Osteocyte (in vitro differentiated cells): ENCODE measurements at places on chromosomes 7 and 10. TPM values are rescaled to one million over a fixed set of nuclear protein-coding genes. Genes with fewer than 3 reads are reported as not detected.

- peak; percentile 95 for DNase-seq
Observed at GRCh38 chr7:6435486-6436384, 12.0 kb downstream of the DAGLB start.

DNA sequence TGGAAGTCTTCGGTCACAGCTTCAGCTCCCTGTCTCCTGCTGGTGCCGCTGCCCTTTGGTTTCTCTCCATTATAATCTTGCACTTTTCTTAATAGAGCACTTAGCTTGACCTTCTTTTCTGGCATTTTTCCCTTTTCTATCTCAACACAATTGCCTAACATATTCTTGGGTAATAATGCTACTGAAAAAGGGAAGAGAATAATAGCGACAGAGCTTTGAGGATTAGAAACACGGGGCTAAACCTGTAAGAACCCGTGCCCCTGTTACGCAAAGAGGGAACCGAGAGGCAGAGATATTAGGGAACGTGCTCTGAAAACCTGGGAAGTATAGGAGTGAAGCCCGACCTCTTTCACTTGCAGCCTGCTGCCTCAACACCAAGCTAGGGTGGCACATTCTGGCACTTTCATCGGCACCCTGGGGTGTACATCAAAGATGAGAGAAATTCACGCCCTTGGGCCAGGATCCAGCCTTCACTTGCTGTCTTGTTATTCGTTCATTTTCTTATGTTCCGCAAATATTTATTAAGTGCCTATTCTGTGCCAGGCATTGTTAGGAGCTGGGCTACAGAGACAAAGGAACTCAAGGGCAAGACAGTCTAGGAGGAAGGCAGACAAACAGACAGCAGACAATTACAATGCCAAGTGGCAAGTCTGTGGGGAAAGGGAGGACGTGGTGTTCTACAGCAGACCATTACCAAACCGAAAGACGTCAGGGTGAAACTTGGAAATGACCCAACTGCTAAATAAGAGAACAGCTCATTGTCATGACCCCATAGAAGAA lies 33.0 kb upstream of the GALNTL5 start:
- peak; percentile 51 for DNase-seq

DNA sequence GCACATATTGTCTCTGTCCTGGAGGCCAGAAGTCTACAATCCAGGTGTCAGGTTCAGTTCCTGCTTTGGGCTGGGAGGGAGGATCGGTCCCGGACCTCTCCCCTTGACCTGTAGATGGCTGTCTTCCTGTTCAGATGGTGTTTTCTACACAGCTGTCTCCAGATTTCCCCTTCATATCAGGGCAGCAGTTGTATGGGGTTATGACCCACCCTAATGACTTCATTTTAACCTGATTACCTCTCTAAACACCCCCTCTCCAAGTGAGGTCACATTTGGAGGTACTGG lies 38.7 kb downstream of the ZNF467 start:
- no peak for DNase-seq

DNA sequence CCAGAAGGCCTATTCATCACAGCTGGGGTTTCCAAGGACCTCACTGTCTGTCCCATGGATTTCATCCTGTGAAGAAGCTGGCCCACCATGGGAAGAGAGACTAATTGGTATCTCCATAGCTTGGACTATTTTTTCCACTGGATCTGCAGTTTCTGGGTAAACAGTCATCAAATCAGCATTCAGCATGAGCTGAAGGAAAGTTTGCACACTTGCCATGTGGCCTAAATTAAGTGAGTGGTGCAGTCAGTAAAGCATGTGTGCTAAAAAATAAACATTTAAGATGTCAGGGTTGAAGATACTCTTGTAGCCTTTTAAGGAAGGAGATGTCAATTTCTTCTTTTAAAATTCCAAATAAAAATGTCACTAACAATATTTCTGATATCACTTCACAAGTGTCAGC lies 381.1 kb upstream of the ZMIZ1 start:
- no peak for DNase-seq

DNA sequence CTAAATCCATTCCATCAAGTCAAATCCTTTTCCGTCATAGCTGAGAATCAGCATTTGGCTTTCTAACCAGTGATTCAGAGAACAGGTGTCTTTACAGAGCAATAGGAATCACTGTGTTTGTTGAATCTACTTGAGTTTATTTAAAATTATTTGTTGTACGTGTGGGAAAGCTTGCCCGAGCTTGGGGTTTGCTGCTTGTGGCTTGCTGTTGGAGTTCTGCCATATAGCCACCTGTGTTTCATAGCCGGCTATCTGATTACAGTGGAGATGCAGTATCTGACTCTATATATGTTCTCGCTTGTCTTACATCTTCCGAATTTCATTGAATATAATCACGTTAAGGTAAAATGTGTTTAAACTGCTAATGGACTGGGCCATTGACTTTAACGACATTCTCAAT lies 274.3 kb upstream of the MKI67 start:
- DNase-seq = no peak

DNA sequence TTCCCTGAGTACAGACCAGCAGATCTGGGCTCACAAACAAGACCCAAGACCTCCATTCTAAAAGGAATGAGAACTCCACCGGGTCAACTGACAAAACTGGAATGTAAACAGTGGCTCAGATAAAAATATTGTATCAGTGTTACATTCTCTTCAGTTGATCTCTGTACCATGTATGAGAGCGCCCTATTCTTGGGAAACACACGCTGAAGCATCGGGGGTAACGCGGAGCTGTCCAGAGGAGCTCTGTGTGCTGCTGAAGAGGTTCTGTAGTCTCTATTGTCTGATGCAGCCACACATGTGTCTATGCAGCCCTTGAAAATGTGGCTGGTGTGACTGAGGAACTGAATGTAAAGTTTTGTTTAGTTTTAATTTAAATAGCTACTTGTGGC lies 39.7 kb downstream of the HIPK2 start:
- DNase-seq = no peak

DNA sequence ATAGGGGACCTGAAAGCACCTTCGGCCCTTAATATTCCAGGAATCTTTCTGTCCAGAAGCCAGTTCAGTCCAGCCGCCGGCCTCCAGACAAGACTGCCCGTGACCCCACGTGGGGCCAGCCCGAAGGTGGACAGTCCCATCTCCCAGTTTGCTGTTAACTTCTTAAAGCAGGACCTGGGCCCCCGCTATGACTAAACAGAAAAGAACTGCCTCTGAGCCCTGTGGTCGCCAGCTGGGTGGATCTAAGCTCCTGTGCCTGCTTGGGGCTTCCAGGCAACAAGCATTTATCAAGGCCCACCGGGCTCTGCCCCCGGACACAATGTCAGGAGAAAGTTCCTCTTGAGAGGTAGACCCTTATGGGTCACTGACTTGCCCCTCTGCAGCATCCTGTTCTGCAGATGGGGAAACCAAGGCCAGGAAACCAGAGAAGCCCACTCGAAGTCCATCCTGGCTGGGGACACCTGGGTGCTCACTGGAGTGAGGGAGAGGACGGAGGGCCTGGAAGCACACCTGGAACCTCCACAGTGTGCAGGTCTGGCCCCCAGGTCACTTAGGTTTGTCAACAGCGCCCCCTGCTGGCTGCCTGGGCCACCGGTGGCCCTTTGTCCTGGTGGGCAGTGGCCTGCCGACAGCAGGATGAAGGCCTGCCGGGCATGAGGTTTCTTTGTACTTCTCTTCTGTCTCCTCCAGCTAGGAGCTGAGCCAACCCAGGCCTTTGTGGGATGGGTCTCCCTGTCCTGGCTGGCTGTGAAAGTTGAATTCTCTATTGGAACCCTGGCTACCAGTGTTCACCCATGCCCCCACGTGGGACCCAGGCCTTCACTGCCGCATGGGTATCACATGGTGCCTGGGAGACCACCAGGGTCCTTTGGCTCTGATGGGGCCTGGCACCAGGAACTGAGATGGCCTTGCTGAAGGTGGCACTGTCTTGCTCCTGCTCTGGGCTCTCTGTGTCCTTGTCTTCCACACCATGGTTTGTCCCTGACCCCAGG lies 128.0 kb downstream of the ZMIZ1 start:
- peak; percentile 90 for DNase-seq

- no peak for DNase-seq
Observed at GRCh38 chr7:999149-999879, 16.3 kb downstream of the CYP2W1 start.

GRCh38 chr7:74294191-74294998 lies 5.2 kb downstream of the CLIP2 start:
- DNase-seq = no peak

DNA sequence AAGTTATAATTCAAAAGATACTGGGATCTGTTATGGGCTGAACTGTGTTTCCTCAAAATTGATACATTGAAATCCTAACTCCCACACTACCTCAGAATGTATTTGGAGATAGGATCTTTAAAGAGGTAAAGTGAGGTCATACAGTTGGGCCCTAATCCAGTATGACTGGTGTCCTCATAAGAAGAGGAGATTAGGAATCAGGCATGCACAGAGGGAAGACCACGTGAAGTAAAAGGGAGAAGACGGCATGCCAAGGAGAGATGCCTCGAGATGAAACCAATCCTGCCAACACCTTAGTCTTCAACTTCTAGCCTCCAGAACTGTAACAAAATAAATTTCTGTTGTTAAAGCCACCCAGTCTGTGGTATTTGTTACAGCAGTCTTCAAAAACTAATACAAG lies 5.9 kb upstream of the CFAP69 start:
- DNase-seq = no peak

DNA sequence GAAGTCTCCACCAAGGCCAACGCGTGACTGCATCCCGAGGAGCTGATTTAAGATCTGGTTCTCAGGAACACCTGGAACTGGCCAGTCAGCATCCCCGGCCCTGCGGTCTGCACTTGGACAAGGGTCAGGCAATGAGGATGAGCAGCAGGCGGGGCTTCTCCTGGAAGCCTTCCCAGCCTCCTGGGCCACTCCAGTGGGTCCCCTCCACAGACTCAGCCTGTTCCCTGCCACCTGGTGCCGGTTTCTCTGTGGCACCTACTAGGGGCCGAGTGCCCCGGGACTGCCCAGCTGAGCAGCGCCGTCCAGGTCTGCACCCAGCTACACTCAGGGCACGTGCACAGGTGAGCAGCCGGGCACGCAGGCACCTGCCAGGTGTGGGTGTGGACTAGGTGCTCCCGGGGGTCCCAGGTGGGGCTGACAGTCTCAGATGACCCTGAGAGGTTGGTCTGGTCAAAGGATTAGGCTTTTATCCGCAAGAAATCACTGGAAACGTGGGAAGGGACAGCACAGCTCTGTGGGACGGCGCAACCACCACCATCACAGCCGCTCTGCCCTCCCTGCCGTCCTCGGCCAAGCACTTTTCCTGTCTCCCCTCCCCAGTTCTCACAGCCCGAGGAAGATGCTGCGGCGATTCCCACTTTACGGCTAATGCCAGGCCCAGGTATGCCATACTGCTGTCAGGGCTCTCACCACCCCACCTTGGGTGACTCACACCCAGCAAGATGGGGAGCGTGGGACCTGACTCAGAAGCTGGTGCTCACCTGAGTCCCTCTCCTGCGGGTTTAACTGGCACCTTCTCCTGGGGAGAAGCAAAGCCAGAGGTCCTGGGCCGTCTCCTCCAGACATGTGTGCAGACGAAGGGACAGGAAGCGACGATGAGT lies 166.0 kb downstream of the RNF216 start:
- DNase-seq = no peak

DNA sequence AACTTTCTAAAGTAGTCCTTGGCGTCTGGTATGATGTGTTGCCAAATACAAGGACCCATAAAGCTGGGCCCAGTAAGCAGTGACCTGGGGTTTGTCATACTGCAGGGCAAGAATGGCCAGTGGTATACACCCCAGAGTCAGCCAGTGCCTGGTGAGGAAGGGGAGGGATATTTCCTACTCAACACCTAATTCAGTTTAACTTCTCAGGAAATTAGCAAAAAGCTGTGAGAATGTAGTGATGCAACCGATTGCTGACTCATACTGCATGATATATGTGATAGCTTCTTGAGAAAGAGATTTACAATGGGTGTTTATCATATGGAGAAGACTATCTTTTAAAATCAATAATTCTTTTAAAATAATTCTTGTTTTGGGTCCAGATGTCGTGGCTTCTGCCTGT lies 889.3 kb upstream of the CELF2 start:
- no peak for DNase-seq

DNA sequence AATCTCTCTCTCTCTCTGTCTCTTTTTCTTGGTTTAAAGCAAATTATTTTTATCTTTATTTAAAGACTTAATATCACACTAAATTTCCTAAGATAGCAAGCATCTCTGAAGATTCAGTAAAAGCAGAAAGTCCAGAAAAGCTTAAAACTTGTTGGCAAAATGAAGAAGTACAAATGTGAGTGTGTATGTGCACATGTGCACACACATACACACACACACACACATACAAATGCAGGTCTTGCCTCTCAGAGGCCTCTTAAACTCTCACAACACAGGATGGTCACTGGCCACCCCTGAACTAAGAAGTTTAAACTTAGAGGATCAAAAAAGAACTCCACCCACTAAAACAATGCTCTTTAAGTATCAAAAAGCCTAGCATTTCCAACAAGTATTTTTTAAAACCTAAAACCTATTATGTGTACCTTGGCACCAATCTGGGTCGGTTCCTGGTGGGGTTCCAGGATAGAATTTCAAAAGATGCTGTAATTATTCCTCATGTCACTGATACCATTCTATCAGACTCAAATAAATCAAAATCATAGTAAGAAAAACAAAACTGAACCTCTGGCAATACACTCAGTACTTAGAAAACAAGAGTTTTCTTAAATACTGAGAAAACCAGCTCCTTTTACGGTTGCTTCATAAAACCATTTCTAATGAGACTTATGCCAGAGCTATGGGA lies 55.0 kb downstream of the SORBS1 start:
- DNase-seq = no peak

EMX2 gene
- total RNA-seq = 3.0 TPM in 2 replicates

RBM17 gene
- 73.4 and 80.1 TPM in 2 replicates for total RNA-seq

PAXIP1 gene
- 12.5 and 14.2 TPM in 2 replicates for total RNA-seq

MICALL2 gene
- total RNA-seq = 55.9 and 63.1 TPM in 2 replicates

ABCC2 gene
- total RNA-seq = 0.24 and 0.39 TPM in 2 replicates

GBX1 gene
- total RNA-seq = not detected in 2 replicates

PDLIM1 gene
- 71.7 and 73.8 TPM in 2 replicates for total RNA-seq
